ENCODE measurements at places on chromosomes 2 and 18.

DNA sequence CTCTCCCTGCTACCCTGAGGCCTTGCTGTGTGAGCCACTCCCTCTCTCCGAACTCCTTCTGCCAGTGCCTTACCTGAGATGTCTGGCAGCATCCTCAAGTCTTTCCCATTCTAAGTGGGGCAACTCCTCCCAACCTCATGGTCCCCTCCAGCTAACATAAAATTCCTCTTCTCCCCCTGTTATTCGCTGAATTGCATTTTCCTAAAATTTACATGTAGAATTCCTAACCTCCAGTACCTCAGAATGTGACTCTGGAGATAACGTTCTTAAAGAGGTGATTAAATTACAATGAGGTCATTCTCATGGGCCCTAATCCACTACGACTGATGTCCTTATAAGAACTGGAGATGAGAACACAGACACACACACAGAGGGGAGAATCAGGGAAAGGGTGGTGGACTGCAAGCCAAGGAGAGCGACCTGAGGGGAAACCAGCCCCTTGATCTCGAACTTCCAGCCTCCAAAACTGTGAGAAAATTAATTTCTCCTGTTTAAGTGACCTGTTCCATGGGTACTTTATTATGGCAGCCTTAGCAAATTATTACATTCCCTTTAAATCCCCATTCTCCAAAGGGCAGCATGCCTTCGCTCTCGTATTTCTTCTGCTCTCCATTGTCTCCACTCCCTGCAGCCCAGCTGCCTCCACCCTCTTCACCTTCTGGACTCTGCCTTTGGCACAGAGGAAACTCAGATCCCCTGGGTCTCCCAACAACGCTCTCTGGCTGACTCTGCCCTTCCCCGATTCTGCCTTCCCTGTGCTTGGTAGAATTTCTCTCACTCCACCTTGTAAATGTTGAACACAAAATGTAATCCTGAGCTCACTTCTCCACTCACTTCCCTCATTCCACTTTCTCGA lies 70.5 kb downstream of the TGIF1 start:
- no peak for DNase-seq

GRCh38 chr2:3670376-3670775 lies 12.4 kb downstream of the ALLC start:
- DNase-seq, result no peak

GRCh38 chr2:163800951-163801381 lies 65.2 kb upstream of the FIGN start:
- DNase-seq, result no peak

DNA sequence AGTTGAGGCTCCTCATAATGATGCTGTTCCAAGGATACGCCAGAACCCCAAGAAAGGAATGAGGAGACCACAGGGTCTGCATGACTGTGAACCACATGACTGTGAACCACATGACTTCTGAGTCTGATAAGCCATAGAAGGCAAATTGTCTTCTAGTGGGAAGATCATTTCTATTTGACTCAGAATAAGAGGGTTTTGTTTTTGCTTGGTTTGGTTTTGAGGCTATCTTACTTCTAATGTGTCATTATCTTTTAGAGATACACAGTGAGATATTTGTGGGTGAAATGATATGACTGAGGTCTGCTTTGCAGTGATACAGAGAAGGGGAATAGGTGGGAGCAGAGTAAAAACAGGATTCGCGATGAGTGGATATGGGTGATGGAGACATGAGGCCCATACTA lies 28.9 kb upstream of the BCL2L11 start:
- no peak for DNase-seq

GRCh38 chr2:139805441-139805840 lies 1025.3 kb upstream of the NXPH2 start:
- DNase-seq, result no peak

DNA sequence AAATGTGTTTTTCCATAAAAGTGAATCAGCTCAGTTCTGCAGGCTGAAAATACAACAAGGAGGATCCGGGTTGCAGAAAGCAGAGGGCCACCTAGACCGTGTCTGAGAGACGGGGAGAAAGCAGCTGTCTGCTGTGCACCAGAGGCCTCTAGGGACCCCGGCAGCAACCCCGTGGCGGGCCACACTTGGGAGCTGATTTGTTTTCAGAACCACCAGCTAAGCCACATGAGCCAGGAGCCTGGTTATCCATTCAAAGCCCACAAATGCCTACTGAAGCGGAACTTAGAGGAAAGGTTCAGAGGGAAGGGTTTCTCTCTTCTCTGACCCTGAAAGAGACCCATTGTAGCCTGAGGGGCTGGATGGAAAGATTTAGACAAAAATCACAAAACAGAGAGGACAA lies 28.4 kb upstream of the ID2 start:
- DNase-seq, result no peak

DNA sequence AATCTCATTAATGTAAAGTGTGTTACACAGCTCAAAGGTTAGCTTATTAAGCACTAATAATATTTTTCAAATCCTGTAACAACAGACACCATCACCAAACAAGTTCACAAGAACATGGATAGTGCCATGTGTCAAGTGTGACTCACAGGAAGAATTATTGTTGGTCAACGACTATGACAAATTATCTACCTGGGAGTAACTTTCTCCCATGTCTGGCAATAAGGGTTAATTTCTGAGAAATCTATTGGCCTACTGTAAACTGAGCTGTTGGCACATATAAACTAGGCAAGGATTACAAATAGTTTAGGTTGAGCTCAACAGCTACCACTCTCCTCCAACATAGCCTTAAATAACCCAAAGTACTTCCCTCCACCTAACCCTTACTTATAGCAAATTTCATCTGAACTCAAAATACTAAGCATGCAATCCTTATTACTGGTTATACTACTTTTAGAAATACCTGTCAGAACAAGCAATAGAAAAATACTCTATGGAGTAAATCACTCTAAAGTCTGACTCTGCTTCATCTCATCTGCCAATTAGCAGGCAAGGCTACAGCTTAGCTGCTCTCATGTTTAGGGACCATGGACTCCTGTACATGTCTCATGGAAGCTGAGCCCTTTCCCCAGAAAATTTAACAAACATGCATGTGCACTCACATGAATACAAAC lies 223.0 kb downstream of the NBAS start:
- DNase-seq, result no peak

- DNase-seq, result no peak
Observed at GRCh38 chr18:76405280-76405679, 89.8 kb downstream of the ZNF516 start.

DNA sequence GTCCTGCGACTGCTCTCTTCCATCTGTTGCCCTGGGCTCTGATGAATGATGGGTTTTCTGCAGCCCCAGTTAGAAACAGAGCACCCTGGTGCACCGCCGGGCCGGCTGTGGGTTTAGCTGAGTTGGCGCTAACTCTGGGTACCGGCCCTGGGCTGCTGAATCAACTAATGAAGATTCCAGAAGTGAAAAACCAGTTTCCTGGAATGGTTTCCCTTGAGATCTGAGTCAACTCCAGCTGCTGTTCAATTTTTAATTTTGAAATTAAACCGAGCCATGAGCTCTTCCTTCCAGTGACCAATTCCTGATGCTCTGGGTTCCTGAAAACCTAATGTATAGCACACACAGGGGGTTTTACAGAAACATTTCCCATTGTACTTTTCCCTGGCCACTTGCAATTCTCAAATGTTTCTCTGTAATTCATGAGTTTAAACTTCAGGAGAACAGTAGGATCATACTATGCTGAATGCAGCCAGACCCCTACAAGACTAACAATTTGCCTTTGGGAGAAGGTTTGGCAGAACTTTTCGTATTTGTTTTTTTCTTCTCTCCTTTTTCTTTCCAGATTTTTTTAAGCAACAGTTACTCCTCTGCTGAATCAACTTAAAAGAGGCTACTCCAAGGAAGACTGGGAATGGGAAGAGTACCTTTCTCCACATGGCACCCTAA lies 5.5 kb downstream of the COL6A3 start:
- no peak for DNase-seq

- no peak for DNase-seq
Observed at GRCh38 chr18:45402485-45403056, 212.7 kb upstream of the SLC14A2 start.

GRCh38 chr18:13471198-13471845 lies 252.8 kb downstream of the LDLRAD4 start:
- no peak for DNase-seq

GRCh38 chr2:228048838-228049490 lies 132.5 kb downstream of the SPHKAP start:
- DNase-seq, result no peak

- no peak for DNase-seq
Observed at GRCh38 chr2:100909534-100910081, 89.7 kb downstream of the NPAS2 start.

- DNase-seq, result no peak
Observed at GRCh38 chr2:75787532-75788132, 76.9 kb upstream of the GCFC2 start.

DNA sequence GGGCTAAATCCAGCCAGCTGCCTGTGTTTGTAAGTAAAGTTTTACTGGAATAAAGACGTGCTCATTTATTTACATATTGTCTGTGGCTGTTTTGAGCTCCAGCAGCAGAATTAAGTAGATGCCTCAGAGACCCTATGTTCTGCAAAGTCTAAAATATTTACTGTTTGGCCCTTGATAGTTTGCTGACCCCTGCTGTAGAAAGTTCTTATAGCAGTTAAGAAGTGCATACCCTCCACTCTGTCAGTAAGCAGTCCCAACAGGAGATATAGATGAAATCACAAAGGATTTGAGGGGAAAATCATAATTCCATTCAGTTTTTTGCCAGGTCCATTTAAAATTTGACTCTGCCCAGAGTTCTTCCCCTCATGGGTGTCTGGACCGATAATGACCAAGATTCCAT lies 50.1 kb upstream of the ITM2C start:
- DNase-seq, result no peak

GRCh38 chr2:183474912-183475695 lies 350.9 kb downstream of the NUP35 start:
- DNase-seq, result no peak

DNA sequence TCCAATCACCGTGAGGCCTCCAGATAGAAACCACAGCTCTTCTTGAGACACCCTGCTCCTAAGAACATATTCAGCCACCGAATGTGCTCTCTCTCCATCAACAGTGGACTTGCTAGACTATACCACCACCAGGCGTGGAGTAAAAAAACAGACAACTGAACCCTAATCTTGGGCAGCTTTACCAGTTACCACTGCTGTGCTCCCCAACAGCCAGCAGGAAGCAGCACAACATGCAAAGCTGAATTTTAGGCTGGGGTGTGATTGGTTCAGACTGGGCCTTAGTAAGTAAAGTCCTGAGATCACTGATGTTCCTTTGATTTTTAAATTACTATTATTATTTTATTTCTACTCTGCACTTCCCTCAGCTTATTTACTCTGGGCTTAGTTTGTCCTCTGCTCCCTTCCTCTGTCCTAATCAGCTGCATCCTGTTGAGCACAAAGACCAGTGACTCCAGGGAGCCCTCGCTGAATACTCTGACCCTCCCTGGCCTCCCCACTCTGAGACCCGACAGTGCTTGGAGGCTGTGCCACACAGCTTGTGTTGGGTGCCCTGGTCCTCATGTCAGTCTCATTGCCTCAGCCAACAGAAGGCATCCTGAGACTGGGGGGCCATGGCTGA lies 21.9 kb downstream of the MRPL35 start:
- DNase-seq, result peak; percentile 37

- no peak for DNase-seq
Observed at GRCh38 chr2:9135822-9136558, 70.6 kb upstream of the ASAP2 start.

- no peak for DNase-seq
Observed at GRCh38 chr18:11889284-11889683, 18.8 kb downstream of the MPPE1 start.

GRCh38 chr2:6637330-6637729 lies 228.4 kb downstream of the CMPK2 start:
- no peak for DNase-seq

DNA sequence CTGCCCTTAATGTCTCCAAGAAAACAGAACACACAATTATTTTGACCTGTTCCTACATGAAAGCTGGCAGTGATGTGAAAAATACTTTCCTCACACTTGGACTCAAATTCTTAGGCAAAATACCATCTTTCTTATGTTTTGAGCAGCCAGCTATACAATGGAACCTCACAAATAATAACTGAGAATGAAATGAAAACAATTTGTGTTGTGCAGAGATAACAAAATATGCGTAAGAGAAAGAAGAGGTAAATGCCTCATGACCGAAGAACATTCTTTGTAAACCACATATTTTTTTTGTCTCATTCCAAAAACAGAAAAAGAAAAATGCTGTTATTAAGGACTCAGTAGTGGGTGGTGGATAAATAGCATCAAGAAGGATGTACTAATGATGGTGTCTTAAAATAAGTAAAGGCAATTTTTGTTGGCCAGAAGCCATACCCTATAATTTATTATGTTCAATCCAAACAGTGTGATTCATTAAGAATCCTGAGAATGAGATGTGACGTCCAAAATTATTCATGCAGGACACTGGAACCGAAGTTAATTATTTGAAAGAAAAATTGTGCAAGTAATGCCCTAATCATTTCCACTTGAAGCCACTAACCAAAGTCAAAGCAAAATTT lies 193.0 kb upstream of the NETO1 start:
- no peak for DNase-seq

DNA sequence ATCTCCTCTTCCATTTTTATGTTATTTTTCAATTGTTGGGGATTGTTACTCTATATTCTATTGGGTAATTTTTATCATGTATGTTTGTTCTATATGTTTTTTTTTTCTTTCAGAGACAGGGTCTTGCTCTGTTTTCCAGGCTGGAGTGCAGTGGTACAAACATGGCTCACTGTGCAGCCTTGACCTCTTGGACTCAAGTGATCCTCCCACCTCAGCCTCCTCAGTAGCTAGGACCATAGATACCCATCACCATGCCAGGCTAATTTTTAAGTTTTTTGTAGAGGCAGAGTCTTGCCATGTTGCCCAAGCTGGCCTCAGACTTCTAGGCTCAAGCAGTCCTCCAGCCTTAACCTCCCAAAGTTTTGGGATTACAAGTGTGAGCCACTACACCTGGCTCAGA lies 88.7 kb downstream of the TTC27 start:
- DNase-seq, result no peak

GRCh38 chr18:47191961-47192360 lies 15.8 kb upstream of the IER3IP1 start:
- DNase-seq, result no peak

DNA sequence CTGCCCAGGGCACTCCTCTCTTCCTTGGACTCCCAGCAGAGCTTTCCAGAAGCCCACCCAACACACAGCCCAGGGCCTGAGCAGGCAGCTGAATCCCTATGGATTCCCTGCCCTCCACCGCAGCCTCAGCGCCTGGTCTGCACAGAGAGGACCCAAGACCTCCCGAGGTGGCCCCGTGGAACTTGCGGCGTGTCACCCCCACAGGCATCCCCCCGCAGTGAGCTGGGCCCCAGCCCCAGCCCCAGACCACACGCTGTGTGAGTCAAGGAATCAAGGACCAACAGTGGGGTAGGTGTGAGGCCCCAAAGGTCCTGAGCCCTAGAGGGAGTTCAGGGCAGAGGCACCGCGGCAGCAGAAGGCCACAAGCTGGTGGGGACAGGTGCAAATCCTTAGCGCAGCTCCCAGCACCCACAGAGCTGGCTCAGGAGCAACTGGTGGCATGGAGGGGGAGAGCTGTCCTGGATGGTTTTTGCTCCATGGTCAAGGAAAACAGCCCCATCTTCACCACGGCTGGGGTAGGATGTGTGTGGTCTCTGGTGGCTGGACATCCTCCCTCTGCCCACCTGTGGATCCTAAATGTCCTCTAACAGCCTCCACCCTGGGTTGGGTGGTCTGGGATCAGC lies 8.5 kb downstream of the HS6ST1 start:
- DNase-seq, result no peak

GRCh38 chr2:141889788-141890187 lies 241.0 kb downstream of the LRP1B start:
- DNase-seq, result no peak
